Stimulated activated CD4-positive, alpha-beta T cell treated with anti-CD3 and anti-CD28 coated beads, Interleukin-1b, Interleukin-23, amount 100 ng/mL, for 1 hour (primary cell): ENCODE measurements at places on chromosomes 4 and X.

DNA sequence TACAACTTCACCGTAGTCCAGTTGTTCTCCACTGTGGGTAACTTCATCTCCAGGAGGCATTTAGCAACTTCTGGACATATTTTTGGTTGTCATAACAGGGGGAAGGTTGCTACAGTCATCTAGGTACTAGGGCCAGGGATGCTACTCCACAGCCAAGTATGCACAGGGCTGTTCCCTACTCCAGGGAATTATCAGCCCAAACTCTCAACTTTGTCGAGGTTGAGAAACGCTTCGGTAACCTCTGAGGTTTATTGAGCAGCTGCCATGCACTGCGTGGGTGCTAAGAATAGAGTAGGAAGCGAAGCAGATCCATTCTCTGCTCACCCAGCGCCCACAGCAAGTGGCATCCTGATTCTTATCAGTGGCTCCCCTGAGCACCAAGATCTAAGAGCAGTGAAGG lies 8.2 kb downstream of the FGFBP1 start:
- no peak for DNase-seq

- no peak for DNase-seq
Observed at GRCh38 chr4:159145318-159145991, 42.6 kb downstream of the RAPGEF2 start.

GRCh38 chr4:31034550-31034949 lies 314.4 kb downstream of the PCDH7 start:
- no peak for DNase-seq

- DNase-seq, result no peak
Observed at GRCh38 chr4:146398404-146398803, 123.3 kb downstream of the SLC10A7 start.

- no peak for DNase-seq
Observed at GRCh38 chrX:25084446-25084845, 68.7 kb upstream of the ARX start.

DNA sequence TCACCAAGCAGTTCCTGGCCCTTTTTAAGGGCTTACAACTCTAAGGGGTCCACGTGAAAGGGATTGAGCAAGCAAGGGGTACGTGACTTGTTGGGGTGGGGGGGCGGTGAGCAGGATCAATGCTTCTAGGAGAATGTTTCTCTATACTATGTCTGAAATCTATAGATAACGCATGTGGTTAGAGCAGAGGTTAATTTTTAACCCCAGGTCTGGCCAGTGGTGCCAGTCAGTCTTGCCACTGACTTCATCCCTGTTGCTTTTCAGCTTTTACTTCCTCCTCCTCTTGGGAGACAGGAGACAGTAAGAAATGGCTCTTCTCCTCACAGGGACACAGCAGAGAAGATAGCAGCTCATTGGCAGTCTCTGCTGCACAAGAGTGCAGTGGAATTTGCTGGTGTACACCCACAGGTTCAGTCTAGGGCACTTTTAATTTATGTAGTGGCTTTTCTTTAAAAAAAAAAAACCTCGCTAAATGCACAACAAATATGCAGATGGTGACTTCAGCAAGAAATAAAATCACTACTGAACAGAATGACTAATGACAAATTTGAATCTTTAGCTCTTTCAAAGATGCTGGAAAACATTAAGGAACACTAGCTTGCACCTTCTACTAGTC lies 190.5 kb downstream of the CCNG2 start:
- no peak for DNase-seq

DNA sequence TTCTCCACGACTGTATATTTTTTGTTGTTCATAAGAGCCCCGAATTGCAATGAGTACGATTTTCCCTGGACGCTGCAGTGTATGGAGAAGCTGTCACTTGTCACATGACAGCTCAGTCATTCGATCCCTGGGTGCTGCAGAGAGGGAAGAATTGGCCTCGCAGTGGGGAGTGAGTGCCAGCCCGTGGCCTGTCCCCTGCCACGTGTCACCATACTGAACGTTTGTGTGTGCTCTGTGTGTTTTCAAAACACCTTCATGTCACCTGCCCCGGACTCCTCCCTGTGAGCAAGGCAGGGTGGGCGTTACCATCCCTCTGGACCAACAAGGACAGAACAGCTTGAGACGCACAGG lies 77.9 kb downstream of the TBL1X start:
- no peak for DNase-seq

GRCh38 chr4:115374621-115375020 lies 261.2 kb upstream of the NDST4 start:
- no peak for DNase-seq

DNA sequence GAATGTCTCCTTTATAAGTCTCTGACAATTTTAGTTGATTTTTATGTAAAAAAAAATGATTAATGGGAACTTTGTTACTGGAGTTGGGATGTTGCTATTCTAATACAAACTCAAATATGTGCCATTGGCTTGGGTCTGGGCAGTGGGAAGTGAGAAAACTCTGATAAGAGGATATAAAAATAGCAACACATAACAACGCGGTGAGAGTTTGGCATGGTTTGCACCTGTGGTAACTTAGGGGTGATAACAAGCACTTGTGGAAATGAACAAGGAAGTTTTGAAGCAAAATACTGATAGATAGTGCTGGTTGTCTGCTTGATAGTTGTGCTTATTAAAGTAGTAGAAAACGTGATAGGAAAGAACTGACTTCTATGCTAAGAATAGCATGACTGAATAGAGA lies 743.3 kb upstream of the AGA start:
- DNase-seq, result no peak

DNA sequence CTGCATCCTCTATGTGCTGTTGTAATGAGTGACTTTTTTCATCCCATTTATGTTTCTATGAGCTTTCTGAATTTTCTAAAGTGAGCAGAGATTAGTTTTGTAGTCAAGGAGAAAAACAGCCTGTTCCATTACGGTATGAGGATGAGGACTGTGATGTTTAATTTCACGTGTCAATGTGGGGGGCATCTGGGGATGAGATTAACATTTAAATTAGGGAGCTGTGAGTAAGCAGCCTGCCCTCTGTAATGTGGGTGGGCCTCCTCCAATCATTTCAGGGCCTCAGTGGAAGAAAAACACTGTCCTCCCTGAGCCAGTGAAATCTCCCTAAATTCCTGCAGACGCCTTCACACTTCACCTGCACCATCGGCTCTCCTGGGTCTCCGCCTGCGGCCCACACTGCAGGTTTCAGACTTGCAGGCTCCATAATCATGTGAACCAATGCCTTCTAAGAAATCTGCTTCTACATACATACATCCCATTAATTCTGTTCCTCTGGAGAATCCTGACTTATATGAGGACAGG lies 121.7 kb downstream of the AFAP1 start:
- no peak for DNase-seq

GRCh38 chr4:82678051-82678450 lies 116.3 kb upstream of the TMEM150C start:
- no peak for DNase-seq

DNA sequence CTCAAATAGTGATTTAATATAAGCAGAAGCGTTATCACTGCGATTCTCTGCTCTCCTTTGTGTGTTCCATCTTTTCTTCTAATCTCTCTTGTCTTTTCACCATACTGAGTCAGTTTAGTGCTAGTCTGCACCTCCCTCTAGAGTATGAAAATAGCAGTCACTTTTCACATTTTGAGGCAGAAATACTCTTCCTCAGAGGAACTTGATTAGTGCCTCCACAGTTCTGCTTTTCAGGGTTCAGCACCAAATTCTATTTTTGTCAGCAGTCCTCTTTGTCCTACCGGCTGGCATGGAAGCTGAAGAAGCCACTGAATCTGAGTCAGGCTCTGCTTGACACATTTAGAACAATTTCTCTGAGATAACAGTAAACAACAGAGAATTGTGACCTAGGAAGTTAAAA lies 49.7 kb upstream of the ANKRD17 start:
- no peak for DNase-seq

- no peak for DNase-seq
Observed at GRCh38 chr4:72602396-72603376, 33.7 kb upstream of the ADAMTS3 start.

DNA sequence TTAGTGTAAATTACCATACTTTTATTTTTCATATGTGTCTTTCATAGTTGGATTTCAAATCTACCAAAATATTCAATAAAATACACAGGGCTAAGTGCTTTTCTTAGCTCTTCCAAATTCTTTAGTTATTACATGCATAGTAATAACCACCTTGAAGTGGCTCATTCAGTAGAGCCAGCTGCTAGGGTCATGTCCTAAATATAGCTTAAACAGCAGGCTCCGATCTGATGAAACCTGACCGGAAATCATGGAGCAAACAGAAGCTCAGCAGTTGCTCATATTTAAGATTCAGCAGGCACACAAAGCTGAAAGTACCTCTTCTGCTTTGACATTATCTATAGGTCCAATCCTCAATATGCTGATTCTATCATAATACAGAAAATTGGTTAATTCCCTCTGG lies 1470.4 kb downstream of the ADGRL3 start:
- DNase-seq, result no peak

DNA sequence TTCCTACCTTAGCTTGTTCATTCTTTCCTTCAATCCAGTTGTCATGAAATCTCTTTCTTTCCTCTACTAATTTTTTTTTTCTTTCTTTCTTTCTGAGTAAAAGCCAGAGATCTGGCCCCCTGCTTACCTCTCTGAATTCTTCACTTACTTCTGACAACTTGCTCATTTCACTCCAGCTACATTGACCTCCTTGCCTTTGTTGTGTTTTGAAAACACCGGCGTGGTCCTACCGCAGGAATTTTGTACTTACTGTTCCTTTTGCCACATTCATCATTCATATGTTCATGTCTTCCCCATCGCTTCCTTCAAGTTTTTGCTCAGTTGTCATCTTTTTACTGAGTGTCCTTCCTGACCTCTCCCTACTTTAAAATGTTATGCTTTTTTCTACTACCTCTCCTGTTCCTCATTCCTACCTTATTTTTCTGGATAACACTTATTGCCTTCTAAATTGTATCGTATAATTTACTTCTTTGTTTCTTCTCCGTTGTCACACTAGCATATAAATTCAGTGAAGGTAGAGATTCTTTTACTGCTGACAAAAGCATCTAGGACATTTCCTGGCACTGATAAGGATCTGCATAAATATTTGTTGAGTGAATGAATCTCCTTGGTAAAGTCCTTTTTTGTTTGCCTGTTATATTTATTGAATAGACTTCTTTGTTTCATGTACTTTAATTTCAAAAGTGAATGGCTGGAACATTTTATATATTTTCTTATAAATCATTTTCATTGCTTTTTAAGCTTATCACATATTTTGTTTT lies 74.4 kb downstream of the NFKB1 start:
- DNase-seq, result no peak

DNA sequence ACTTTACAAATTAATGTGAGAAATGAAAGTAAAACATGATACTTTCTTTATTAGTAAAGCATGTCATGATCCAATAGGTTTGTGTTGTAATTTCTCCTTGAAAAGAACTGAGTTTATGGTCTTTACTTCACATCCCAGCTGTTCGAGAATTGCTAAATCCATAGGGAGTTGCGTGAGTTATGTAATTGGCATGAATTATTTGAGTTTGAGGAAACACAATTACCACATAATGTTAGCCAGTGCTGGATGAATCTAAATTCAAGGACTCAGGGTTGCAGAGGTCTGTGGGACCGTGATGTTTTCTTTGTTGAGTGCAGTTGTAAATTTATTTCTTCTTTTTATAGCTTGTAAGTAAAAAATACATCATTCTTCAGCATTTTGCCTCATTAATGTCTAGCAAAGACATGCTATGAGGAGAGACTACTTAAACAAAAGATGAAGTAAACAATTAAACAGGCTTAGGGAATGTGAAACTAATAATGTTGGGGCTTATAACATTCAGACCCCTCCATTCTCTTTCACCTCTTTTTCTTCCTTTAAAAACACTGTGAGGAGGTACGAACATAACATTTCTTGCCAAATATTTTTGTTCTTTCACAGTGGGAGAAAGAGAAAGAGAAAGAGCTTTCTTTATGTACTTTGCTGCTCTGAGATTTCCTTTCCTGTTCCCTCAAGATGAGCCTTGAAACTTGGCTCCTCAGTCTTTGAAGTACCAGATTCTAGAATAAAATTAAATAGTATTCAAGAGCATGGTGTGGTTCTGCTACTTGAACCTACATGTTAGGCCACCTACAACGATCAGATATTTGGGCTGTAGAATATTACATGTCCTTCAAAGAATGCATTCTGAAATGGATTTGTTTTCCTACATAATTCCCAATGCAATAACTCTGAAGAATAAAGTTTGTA lies 159.6 kb upstream of the ANK2 start:
- DNase-seq, result no peak

- DNase-seq, result no peak
Observed at GRCh38 chr4:41143311-41144039, 70.9 kb downstream of the APBB2 start.

DNA sequence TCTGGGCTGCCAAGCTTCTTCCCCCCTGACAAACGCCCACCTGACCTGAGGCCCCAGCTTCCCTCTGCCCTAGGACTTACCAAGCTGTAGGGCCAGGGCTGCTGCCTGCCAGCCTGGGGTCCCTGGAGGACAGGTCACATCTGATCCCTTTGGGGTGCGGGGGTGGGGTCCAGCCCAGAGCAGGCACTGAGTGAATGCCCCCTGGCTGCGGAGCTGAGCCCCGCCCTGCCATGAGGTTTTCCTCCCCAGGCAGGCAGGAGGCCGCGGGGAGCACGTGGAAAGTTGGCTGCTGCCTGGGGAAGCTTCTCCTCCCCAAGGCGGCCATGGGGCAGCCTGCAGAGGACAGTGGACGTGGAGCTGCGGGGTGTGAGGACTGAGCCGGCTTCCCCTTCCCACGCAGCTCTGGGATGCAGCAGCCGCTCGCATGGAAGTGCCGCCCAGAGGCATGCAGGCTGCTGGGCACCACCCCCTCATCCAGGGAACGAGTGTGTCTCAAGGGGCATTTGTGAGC lies 37.0 kb downstream of the HTRA3 start:
- no peak for DNase-seq

GRCh38 chr4:74085669-74086068 lies 13.3 kb downstream of the CXCL2 start:
- DNase-seq, result no peak

GRCh38 chr4:8201321-8201781 lies 2.3 kb downstream of the SH3TC1 start:
- no peak for DNase-seq

GRCh38 chrX:134470013-134470412 lies 10.0 kb downstream of the HPRT1 start:
- DNase-seq, result no peak

DNA sequence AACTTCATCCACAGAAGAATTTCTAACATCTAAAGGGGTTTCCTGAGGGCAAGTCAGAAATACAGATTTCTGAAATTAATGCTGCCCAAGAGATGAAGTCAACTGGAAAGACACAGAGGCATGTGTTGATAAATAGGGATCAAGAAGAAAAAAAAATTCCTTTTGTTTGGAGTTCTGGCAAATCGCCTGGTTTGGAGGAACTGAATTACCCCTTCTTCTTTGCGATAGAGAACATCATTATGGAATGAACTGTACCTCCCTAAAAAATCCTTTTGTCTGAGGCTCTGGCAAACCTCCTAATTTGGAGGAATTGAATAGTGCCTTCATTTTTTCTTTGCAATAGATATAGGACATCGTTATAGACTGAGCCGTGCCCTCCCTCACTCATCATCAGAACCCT lies 200.9 kb downstream of the DHRSX start:
- no peak for DNase-seq

GRCh38 chr4:151952137-151952536 lies 191.3 kb upstream of the GATB start:
- no peak for DNase-seq
